ENCODE measurements at places on chromosomes 5 and 9. TPM values are rescaled to one million over a fixed set of nuclear protein-coding genes. Genes with fewer than 3 reads are reported as not detected.

SLC36A3 gene
- total RNA-seq = not detected

OTULINL gene
- total RNA-seq = 19.9 TPM

SLC2A8 gene
- 11.0 TPM for total RNA-seq

SMIM32 gene
- not detected for total RNA-seq

ADAMTS13 gene
- total RNA-seq = 0.86 TPM

PCDHB13 gene
- total RNA-seq = not detected

CYSRT1 gene
- 2.3 TPM for total RNA-seq
